ENCODE measurements at places on chromosomes 1 and 21.
A peak's percentile ranks its signal among the peaks of the same experiment; 100 is the strongest.

GRCh38 chr1:234699795-234700665 is 90.1 kb upstream of the IRF2BP2 start:
- DNase-seq = no peak

DNA sequence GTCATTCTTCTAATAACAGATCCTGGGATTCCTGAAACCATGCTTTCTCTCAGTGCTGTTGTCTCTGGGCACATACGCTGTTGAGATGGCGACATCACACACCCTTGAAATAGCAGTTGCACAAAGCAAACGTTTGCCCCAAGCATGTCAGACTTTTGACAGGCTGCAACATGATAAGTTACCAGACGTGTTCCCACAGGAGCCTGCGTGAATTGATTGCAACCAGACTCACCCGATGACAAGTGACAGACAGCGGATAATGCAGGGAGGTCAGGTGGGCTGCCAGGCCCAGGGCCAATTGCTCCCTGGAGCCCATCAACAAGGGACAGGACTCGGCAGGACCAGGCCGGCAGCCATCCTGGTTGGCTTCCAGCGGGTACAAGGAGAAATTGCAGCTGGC is 310.9 kb downstream of the SIPA1L2 start:
- DNase-seq = no peak

DNA sequence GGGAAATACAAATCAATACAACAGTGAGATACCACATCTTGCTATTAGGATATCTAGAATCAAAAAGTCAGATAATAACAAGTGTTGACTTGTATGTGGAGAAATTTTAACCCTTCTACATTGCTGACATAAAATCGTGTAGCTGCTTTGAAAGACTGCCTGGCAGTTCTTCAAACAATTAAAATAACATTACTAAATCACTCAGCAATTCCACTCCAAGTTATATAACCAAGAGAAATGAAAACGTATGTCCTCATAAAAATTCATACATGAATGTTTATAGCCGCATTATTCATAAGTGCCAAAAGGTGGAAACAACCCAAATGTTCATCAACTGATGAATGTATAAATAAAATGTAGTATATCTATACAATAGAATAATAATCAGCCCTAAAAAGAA is 164.6 kb downstream of the RASAL2 start:
- DNase-seq = no peak

DNA sequence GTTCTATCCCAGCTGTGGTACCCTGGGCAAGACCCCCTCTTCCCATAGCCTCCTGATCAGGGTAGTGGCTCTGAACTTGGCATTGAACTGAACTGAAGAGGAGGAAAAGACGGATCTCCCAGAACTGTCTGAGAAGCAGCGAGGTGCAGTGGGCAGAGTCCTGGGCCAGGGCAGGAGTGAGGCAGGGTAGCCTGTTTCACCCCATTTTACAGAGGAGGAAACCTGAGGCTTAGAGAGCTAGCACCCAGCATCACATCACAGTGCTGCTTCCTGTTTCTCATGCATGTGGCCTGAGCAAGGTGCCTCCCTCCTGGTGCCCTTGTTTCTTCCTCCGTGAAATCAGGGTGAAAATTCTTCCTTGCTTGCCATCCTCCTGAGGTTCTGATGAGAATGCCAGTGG is 17.1 kb downstream of the ZNF362 start:
- no peak for DNase-seq

DNA sequence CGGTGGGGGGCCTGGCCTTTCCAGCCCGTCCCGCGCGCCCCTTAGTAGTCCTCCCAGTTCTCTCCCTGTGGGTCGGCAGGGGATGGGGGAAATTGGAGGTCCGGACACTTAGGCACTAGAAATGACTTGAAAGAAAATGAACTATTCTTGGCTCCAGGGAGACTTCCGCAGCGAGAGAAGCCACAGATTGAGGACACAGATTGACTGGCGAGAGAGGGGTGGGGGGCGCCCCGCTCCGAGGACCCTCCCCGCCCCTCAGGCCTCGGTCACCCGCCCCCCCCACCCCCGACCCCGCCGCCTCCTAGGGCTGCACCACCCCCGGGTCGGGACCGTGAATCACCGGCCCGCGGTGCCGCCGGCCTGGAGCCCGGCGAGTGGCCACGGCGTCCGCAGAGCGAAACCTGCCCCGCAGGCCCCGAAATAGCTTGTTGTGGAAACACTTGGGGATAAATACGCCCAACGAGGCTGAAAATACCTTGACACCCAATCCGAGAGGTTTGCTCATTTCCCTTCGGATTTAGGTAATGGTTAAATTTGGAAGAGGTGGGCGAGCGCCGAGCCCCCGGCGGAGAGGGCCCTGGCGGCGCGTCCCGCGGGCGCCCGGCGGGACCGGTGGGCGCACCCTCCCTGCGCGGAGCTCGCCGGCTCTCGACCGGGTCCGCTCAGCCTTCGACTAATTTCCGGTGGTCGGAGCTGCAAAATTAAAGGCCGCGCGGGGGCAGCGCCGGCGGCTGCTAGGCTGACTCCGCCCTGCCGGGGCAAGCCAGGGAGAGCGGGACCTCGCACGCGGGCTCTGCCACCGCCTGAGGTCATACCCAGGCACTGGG is at the start of gene GFI1:
GFI1 (minus strand) TSS at position 675 of the 827 bp plus-strand sequence. CDS start 3,438 bp downstream, outside the sequence.
- DNase-seq = peak; percentile 51
